B cell (primary cell): ENCODE measurements at places on chromosomes 1 and 21. TPM values are rescaled to one million over a fixed set of nuclear protein-coding genes. Genes with fewer than 3 reads are reported as not detected.

- no peak for DNase-seq
Measured at GRCh38 chr1:66393586-66394287, 140.2 kb upstream of the SGIP1 start.

DNA sequence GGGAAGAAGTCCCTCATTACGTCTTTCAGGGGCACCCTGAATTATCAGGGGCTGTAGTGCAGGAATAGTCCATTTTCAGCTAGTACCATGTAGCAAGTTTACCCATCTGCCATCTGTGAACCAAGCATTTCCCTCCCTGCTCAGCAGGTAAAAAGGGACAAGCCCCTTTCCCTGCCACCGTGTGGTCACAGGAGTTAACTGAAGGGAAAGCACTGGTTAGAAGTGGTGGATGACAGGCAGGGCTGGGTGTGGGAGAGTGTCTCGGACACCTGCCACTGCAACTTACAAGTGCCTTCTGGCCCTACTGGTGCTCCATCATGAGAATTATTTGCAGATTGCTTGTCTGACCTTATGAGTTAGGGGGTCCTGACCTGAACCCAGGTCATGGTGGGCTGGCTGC is 32.0 kb upstream of the IGSF5 start:
- no peak for DNase-seq

- DNase-seq = no peak
Measured at GRCh38 chr1:201742476-201742875, 86.5 kb upstream of the IPO9 start.

GRCh38 chr1:226825037-226825745 is 45.2 kb upstream of the PSEN2 start:
- peak; percentile 18 for DNase-seq

WDR64 gene
- not detected in 2 replicates for total RNA-seq

DNA sequence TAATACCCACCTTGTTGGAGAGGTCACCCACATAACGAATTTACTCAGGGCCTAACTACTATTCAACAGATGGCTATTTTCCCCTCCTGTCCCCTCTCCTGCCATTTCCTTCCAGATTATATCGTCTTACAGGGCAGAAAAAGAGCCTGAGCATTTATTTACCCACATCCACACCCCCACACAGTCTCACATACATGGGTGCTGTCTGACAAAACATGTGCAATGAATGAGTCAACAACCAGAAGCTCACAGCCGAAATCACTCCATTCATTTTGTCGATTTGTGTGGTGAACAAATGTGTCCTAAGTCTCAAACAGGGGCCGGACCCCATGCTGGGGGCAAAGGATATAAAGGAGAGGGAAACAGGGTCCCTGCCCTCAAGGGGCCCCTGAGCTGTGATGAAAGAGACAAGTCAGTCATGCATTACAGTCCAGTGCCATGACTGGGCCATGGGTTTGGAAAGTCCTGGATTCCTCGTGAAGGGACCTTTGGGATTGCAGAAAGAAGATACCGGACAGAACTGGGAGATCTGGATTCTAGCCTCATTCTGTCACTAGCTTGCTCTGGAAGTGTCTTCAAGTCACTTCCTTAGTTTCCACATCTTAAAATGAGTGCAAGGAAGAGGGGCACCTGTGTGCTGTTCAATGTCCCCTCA is 16.4 kb upstream of the ZNF683 start:
- no peak for DNase-seq

- DNase-seq = no peak
Measured at GRCh38 chr21:43274946-43275310, 106.1 kb downstream of the CRYAA start.
